ENCODE measurements at places on chromosomes 16 and 17.

DNA sequence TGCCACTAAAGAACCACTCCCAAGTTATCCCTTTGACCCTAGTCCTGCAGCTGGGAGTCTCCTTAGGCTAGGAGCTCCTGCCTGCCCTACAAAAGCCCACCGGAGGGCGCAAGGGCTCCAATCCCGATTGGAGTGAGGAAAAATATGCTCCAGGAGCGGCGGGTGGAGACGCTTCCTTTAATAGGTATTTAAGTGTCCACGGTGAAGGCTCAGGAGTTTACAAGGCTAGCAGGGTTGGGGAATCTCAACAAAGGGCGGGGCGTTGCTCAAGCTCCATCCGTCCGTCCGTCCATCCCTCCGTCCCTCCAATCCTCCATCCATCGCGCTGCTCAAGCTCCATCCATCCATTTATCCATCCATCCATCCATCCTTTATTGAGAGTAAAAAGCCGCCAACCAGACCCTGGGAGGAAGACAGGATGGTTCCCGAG, 556 bp upstream of the SPNS1 start:
- no peak for DNase-seq

- DNase-seq: no peak
These were observed 47.8 kb downstream of the PDPK1 start for GRCh38 chr16:2585651-2586081.

- DNase-seq: no peak
These were observed 11.8 kb downstream of the NLRC5 start for GRCh38 chr16:57001026-57001679.

DNA sequence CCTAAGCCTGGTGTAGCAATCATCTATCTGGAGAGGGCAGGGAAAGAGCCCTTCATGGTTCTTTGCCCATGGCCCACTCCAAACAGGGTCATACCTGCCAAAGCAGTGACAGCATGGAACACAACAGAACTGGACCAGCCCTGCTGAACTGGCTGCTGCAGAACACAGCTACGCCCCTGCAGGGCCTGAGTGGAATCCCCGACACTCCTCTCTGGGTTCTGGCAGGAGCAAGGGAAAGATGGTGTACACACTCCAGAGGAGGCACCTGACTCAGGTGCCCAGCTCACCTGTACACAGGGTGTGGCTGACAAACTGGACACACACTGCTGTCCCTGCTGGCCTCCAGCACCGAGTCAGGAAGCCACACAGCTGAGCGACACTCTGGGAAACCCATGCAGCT, 19.8 kb downstream of the MIEF2 start:
- no peak for DNase-seq

GRCh38 chr17:28188841-28189263, 130.1 kb upstream of the TMEM97 start:
- no peak for DNase-seq

DNA sequence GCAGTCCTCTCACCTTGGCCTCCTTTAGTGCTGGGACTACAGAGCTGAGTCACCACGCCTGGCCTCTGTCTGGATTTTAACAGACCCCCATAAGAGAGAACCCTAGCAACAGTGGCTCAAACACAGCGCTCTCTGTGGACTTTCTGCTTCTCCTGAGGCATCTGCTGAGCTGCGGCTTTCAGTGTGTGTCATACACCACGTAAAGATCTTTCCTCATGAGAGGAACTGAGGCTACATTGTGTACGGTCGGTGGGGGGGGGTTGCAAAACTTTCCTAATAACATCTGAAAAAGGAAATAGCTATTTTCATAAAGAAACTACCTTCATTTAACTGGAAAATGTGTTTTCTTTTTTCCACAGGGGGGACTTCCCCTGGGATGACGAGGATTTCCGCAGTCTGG, 32.9 kb downstream of the DEF8 start:
- no peak for DNase-seq

DNA sequence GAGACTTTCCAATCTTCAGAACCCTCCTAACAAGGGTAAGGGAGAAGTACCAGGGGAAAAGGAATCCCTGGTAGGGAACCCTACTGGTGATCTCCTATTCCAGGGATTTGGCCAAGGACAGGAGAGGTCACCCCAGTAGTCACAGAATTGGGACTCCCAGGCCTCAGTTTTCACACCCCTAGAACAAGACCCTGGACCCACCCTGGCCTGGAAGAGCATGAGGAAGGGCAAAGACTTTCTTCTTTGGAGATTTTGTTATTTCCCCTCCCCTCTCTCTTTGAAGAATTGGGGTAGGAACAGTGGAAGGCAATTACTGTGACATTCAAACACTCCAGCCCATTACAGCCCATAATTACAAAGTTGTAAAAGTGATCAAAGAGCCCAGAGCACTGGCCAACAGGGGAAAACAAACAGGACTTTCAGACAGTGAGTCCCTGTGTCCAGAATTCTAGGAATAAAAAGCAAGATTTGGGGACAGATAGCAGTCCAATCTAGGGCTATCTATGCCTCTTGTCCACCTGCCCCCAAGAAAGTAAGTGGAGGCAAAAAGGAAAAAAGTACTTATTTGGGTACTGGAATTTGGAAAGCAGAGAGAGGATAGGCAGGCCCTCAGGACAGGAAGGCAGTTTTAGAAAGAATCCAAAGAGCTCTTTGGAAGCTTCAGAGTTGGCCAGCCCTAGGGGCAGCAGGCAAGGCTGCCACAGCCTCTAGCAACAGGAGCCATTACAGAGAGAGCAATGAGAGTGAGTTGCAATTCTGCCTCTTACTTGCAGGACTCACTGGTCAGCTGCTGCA, 13.4 kb upstream of the SUPT4H1 start:
- no peak for DNase-seq

DNA sequence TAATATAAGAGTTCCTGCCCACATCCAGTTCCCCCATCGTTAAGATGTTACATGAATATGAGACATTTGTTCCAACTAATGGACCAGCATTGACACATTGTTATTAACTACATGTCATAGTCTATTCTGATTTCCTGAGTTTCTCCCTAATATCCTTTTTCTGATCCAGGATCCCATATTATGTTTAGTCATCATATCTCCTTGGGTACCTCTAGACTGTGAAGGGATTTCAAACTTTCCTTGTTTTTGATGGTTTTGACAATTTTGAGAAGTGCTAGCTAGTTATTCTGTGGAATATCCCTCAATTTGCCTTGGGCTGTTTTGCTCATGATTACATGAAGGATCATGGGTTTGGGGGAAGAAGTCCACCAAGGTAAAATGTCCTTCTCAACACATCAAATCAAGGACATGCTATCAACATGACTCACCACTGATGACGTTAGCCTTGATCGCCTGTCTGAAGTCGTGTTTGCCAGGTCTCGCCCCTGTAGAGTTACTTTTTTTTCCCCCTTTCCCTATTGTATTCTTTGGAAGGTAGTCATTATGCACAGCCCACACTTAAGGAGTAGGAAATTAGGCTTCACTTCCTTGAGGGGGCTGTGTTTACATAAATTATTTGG, 42.5 kb downstream of the CACNG3 start:
- DNase-seq: no peak

GRCh38 chr17:67477687-67478086, 100.6 kb downstream of the PITPNC1 start:
- no peak for DNase-seq

GRCh38 chr16:31268891-31269290, 9.1 kb downstream of the ITGAM start:
- DNase-seq: no peak

DNA sequence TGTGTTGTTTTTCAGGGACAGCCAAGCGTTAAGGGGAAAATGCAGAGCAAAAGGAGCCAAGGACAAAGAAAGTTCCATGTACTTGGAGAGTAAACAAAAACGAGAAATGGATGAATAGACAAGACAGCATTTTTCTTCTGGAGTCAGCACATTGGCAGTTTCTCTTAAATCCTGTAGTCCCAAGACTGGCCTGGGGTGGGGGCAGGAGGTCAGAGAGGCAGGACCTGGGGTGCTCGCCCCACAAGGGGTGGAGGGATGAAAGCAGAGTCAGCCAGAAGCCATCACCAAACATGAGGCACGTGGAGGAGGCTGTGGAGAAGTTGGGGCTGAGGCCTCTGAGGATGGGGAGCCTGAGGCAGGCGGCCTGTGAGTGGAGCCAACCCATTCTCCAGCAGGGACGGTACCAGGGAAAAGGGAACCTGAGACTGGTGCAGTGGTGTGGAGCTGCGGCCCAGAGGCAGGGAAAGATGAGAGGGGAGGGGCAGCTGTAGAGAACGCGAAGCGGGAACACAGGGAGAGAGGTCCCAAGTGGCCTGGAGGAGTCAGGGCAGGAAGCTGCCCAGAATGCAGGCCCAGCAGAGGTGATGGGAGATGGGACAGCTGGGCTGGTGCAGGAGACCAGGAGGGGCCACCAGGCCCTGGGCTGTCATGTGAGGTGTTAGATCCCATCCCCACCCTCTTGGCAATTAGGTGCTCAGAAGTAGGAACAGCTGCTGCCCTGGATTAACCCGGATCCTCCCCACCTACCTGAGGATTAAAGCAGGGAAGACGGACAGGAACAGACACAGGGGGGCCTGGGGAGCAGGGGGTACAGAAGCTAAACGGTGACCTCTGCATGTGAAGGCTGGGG, 3.3 kb downstream of the TLCD3B start:
- DNase-seq: no peak

GRCh38 chr16:85171004-85171758, 58.9 kb upstream of the CIBAR2 start:
- DNase-seq: no peak

DNA sequence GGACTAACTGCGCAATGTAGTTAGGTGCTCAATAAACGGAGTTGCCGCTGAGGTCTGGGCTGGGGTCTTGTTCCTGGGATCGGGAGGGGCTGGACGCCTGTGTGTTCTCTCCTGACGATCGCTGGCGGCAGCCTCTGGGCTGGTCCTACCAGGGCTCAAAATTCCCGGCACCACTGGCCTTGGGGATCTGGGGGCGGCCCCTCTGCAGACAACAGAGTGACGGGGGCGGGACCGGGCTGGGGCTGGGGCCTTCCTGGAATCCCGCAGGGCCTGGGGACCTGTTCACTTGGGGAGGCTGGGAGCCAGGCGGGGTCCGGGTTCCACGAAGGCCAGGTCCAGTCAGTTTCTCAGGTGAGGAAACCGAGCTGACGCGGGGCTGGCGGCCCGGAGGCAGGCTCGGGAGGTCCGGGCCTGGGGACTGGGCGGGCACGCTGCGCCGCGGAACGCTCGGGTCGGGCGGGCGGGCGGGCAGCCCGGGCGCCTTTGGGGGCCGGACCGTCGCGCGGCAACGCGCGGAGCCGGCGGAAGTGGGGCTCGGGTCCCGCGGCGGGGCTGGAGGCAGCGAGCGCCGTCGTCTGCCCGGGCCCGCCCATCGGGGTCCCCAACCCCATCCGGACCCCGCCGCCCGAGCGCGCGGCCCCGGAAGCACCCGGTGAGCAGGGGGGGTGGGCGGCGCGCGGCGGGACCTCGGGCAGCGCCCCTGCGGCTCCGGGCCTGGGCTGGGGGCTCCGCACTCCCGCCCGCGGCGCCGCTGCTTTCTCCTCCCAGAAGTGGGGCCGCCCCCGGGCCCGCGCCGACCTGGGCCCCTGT, at the start of gene PIGQ:
PIGQ (plus strand) TSS at position 524 of the 810 bp plus-strand sequence. CDS start 4,107 bp downstream, outside the sequence.
- peak; percentile 48 for DNase-seq

DNA sequence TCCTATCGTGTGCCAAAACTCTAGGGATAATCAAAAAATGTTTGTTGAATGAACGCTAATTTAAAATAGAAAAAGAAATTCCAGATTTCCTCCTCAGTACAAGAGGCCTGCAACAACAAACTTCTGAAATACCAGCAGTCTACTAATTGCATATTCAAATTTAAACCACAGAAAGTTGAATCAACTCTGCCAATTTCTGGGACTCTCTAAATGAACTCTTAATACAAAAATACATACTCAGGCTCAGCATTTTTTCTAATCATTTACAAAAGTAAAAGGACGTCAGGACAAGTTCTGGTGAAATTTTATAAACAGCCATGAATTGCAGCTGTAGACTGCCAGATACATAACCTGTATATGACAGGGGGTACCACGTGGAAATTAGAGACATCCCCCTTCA, 49.0 kb downstream of the KANSL1 start:
- no peak for DNase-seq

- DNase-seq: no peak
These were observed 103.7 kb downstream of the NPIPB5 start for GRCh38 chr16:22614271-22614947.

- DNase-seq: no peak
These were observed 2.4 kb downstream of the SPN start for GRCh38 chr16:29665294-29666077.

- DNase-seq: no peak
These were observed 22.8 kb downstream of the ANKFN1 start for GRCh38 chr17:56176091-56176490.

- no peak for DNase-seq
These were observed 34.1 kb upstream of the SLC38A10 start for GRCh38 chr17:81328978-81329926.

- DNase-seq: peak; percentile 38
These were observed 997 bp downstream of the ACADVL start for GRCh38 chr17:7220593-7221277.

GRCh38 chr17:39664581-39665561, at the start of gene TCAP:
TSS of gene TCAP (plus strand) at chr17:39665349. CDS start at chr17:39665360, 11 bp downstream.
- no peak for DNase-seq

DNA sequence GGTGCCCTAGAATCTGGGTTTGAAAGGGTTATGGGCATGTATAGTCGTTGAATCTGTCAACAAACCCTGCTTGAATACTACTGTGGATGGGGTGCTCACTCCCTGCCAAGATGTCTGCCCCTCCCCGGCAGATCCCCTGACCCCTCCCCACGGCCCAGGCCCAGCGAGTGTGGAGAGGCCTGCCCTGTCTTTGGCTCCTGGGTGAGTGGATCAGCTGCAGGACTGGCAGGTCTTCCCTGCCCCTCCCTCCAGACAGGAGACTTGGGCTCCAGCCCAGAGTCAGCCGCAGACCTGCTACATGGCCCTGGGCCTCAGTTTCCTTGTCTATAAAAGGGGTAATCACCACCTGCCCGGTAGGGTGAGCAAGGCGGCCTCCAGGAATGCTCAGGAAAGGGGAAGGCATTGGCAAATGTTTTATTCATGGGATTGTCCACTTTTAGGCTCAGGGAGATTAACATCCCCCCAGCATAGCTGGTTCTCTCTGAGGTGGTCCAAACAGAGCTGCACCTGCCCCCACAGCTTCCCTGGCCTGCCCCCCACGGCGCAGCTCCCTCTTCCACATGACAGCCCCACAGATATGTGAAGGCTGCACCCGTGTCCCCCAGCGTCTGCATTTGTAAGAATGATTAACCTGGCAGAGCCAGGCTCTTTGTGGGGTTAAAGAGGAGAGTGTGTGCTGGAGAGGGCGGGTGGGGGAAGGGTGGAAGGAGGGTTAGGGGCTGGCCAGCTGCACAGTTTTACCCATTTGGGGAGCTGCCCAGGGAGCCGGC, 18.5 kb upstream of the SPNS2 start:
- no peak for DNase-seq

- no peak for DNase-seq
These were observed 3.2 kb upstream of the IL17C start for GRCh38 chr16:88634994-88635670.

DNA sequence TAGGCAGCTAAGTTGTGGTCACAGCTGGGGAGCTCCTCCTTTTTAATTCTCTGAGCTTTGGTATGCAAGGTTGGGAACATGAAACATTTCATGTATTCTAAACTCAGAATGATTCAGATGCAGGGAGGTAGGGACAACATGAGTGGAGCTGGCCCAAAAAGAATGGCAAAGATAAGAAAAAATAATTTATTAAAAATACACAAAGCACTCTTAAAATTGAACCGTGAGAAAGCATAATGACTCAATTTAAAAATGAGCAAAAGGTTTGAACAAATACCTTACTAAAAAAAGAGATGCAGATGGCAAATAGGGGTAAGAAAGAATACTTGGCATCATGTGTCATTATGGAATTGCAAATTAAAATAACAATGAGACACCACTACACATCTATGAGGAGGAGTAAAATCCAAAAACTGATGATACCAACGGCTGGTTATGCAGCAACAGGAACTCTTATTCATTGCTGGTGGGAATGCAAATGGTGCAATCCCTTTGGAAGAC, 175.6 kb upstream of the IRX3 start:
- no peak for DNase-seq

GRCh38 chr16:75280331-75280804, 28.9 kb upstream of the BCAR1 start:
- no peak for DNase-seq
